ENCODE measurements at places on chromosomes 11 and 22. TPM values are rescaled to one million over a fixed set of nuclear protein-coding genes. Genes with fewer than 3 reads are reported as not detected.

DNA sequence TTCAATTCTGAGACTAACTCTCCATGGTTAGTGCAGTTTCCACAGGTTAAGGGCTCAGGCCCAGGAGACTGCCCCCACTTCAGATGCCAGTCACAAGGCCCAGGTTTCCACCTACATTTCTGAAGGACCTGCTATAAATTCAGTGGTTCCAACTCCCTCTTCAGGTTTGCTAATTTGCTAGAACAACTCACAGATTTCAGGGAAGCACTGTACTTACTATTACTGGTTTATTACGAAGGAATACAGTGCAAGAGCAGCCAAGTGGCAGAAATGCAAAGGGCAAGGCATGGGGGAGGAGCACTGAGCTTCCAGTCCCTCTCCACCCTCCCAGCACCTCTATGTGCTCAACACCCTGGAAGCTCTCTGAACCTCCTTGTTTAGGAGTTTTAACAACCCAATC is 39.3 kb upstream of the SPON1 start:
- DNase-seq: no peak

DNA sequence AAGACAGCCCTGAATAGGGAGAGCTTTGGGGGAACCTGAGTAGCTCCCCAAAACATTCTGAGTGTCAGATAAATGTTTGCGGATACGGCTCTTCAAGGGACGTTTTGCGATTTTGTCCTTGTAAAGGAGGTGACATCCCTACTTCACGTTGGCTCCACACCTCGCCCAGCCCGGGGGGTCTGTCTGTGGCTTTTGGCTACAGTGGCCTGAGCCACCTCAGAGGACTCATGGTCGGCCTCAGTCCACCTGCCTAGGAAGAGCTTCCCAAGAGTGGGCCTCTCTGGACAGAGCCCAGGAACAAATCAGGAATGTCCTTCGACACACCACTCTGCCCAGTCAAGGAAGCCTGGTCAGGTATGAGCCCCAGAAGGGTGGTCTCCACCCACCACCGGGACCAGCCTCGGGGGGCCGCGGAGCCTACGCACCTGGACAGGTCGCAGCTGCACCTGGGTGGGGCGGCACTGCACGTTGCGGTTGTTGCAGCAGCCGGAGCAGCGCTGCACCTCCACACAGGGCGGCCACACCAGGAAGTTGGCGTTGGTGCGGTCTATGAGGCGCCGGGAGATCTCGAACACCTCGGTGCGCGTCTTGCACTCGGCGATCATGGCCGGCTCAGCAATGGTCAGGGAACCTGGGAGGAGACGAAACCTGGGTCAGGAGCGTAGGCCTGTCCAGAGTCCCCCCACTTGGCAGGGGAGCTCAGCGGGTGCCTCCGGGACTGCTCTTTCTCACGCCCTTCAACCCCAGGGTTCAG is 13.4 kb downstream of the PDGFB start:
- no peak for DNase-seq

GRCh38 chr11:126817096-126817495 is 183.5 kb downstream of the KIRREL3 start:
- no peak for DNase-seq

- no peak for DNase-seq
Measured at GRCh38 chr22:26837784-26838470, 180.5 kb downstream of the MIAT start.

The C11orf58 gene
- 133 TPM for total RNA-seq

- DNase-seq: no peak
Measured at GRCh38 chr11:76699451-76700091, 29.0 kb upstream of the LRRC32 start.

The CHRM1 gene
- not detected for total RNA-seq

DNA sequence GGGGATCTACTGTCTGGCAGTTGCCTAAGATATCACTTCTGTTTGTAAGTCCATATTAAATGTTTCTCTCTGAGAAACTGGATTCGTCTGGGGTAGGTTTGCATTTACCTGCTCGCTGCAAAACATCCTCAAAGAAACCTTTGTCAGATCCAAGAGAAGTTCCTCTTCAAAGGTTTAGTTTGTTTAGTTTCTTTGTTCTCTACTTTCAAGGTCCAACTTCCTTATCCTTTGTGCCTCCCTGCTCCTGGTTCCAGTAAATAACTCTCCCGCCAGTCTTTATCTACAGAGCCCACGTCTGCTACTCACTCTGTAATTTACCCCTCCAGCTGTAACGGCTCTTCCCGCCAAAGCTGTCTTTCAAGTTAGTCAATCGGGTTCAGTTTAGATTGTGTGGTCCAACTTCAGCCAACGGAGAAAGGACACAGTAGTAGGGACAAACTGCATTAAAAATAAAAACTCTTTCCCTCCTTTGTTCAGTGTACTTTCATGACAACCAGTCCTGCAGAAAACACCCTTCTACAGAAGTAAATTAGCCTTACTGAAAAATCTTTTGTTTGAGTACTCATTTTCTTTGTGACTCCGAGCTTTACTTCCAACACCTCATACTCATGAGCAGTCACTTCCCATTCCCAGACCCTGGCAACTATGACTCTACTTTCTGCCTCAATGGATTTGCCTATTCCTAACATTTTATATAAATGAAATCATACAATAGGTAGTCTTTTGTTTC is 41.0 kb downstream of the TMPRSS5 start:
- DNase-seq: no peak

DNA sequence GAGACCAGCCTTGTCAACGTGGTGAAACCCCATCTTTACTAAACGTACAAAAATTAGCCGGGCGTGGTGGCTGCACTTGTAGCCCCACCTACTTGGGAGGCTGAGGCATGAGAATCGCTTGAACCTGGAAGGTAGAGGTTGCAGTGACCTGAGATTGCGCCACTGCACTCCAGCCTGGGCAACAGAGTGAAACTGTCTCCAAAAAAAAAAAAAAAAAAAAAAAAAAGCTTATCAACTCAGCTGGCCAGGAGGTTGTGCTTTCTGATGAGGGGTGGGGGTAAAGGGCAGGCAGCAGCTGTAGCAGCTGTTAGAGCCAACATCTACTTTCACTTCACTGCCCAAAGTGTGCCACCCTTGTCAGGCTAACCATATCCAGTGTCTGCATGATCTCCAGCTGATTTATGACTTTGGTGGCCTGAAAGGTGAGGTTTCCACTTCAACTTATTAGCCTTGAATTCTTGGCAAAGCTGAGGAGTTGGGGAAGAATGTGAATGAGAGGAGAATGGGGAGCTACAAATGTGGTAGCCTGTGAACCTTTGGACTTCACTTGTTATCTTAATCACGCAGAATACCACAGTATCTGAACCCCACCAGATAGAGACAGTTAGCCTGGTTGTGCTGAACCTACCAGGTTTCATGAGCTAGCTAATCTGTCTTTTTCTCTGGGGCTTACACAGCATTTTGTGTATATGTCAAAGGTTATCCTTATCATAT is 19.6 kb downstream of the RNF121 start:
- no peak for DNase-seq

The CCDC116 gene
- 0.45 TPM for total RNA-seq

The TEX12 gene
- not detected for total RNA-seq

The NRIP3 gene
- 2.2 TPM for total RNA-seq

The WT1 gene
- not detected for total RNA-seq

The REXO2 gene
- 64.8 TPM for total RNA-seq

DNA sequence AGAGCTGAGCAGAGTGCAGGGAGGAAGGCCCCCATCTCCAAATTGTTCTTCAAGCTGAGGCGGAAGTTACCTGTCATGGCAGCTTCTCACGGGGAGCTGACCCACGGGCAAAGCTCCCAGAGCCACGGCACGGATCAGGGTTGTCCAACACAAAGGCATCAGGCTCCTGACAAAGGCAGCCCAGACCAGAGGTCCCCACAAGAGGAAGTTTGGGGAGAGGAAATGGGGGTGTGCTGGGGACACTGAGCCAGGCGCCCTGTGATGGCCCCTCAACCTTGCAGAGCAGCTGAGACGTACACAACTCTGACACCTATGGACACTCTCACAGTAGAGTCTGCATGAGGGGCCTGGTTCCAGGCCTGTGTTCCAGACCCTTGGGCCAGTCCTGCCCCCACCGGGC is 95.6 kb downstream of the CTTN start:
- DNase-seq: no peak

The ZNF215 gene
- 2.2 TPM for total RNA-seq

GRCh38 chr11:46808799-46809431 is 37.2 kb downstream of the CKAP5 start:
- no peak for DNase-seq

DNA sequence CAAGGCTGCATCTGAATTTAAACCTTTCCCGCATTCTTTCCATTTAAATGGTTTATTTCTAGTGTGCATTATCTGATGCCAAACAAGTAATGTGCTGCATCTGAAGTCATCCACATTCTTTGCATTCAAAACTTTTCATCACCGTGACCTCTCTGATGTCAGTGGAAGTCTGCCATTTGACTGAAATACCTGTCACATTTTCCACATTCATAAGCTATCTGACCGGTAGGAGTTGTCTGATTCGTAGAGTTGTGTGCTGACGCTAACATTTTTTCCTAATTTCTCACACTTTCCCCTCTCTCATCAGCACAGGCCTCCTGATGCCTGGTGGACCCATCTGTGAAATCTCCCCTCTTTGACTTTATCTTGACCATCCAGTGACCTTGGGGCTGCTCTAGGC is 79.9 kb upstream of the BARX2 start:
- DNase-seq: no peak

The ROBO4 gene
- not detected for total RNA-seq

The MFRP gene
- total RNA-seq: not detected

DNA sequence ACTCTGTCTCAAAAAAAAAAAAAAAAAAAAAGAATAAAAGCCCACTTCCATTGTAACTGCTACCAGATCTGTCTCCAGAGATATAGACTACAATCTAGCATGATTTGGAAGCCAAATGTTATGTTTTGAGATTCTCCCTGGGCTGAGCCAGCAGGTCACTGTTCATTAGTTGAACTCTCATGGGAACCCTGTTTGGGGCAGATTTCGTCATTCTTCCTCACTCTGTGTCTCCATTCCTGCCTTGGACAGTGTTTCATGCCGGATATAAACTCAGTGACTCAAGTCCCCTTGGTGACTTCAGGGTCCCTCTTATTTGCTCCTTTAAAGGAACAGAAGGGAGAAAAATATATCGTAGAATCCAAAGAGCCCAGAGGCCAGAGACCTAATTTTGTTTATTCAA is 378.1 kb downstream of the LARGE1 start:
- DNase-seq: no peak

- no peak for DNase-seq
Measured at GRCh38 chr22:26700462-26700861, 43.1 kb downstream of the MIAT start.

DNA sequence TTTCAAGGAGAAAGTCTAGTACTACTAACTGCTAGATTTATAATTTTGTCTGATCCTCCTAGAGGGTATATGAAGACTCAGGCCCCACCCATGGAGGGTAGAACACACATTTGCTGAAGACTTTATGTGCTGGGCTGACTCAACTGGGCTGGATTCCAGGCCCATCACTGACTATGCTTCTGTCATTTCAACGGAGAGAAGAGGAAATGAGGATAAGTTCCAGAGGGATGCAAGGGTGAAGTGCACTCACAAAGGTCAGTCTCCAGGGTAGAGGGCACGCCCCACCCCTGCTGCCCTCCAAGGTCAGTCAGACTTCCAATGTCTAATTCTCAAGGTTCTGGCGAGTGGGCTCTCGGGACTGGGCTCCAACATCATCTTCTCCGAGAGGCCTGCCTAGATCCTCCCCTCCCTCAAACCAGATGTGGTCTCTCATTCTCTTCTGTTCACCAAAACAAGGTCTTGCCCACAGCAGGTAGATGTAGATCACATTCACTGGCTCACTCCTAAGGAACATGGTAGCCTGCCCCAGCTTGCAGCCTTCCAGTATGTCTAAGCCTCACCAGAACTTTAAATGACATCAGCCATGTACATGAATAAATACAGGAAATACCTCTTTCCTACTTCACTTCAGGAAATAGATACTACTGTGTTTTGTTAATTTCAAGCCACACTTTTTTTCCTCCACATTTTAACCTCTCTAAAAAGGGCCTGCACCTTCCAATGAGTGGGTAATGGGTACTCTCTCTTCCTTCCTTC is 7.3 kb upstream of the C11orf86 start:
- no peak for DNase-seq

The PNPLA5 gene
- total RNA-seq: not detected

The SLC22A8 gene
- total RNA-seq: not detected

The MUC5AC gene
- not detected for total RNA-seq
